ENCODE measurements at places on chromosomes 6 and 20. TPM values are rescaled to one million over a fixed set of nuclear protein-coding genes. Genes with fewer than 3 reads are reported as not detected.

DNA sequence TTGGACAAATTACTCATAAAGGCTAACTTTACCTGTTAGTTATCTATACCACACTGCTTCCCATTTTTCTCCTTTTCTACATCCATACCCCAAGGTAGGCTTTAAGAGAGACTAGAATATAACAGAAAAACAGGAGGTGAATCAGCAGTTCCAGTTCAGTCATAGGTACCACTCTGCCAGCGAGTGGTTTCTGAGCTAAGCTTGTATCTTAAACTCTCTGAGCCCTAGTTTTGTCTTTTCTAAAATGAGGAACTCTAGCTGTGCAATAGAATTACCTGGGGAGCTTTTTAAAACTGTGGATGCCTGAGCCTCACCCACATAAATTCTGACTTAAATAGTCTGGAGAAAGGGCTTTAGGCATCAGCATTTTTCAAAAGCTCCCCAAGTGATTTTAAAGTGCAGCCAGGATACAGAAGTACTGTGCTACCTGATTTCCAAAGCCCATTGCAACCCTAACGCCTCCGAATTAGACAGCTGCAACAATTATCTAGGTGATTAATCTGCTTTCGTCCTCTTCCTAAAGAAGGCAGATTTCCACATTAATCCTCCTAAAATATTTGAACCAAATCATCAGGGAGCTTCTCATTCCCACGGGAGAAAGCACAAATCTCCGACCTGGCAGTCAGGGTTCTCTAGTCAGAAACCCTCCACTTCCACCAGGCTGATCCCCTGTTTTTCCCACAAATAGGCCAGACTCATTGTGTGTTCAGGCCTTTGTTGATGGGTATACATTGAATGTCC is 37.4 kb upstream of the RPL7L1 start:
- no peak for DNase-seq

GRCh38 chr20:50193836-50194421 is 3.3 kb downstream of the CEBPB start:
- DNase-seq: peak; percentile 58

DNA sequence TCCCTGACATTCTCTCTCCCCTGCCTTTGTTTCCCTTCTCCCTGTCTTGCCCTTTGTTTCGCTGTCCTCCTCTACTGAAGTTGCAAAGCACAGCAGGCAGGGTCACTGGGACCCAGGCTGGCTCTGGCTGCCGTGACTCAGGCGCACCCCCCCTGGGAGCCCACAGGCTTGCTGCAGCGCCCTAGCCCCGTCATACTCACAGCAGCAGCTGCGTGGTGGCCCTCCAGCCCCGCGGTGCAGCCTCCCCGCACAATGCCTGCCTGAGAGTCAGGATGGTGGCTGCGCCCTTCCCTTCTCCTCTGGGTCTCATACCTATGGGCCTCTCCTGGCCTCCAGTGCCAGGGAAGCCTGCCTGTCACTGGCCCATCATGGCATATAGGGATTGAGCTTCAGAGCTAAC is 41.7 kb downstream of the TXNDC5 start:
- no peak for DNase-seq

DNA sequence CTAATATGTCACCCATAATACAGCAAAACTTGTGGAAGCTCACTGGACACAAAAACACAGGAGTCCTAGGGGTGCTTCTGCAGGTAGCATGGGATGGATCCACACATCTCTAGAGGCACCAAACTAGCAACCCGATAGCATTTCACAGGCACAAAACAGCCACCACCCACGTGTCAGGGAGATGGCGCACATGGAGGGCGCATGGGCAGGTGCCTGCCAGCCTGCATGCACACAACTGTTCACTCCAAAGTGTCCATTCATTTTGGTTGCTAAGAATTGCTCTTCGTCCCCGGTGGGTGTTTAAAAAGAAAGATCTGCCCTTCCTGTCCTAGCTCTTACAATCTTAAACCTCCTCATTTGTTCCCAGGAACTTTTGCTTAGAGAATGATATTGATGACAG is 171.3 kb downstream of the SYNDIG1 start:
- no peak for DNase-seq

DNA sequence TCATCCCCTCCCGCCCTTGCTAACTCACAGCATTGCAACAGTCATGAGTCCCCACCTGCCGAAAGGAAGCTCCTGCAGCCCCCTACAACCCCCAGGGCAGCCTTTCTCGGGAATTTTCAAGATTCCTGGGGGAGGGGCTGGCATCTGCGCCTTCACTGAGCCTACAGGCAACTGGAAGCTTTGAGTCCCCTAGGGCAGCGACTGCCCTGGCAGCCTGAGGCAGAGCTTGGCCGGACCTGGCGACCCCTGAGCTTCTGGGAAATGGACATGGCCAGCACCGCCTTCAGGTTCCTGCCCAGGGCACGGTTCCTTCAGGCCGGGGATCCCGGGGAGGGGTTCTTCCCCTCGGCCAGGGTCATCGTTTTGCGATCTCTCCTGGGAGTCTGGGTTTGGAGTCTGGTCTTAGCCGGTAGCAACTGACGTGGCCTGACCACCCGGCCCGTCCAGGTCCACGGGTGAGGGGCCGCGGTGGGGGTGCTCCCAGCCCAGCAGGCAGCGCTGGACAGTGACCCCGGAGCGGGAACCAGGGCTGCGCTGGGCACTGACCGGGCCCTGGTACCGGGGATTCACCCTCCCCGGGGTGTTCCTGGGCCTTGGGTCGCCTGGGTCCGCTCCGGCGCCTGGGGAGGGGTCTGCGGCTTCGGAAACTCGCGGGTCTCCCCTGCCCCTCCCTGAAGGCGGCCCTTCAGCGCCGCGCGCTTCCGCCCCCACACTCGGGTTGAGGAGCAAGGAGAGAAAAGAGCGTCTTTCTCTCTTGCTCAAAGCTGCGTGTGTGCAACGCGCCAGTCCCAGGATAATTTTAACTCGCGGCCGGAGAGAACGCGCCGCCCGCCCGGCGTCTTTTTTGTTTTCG is 593 bp upstream of the COL9A3 start:
- DNase-seq: peak; percentile 29

DNA sequence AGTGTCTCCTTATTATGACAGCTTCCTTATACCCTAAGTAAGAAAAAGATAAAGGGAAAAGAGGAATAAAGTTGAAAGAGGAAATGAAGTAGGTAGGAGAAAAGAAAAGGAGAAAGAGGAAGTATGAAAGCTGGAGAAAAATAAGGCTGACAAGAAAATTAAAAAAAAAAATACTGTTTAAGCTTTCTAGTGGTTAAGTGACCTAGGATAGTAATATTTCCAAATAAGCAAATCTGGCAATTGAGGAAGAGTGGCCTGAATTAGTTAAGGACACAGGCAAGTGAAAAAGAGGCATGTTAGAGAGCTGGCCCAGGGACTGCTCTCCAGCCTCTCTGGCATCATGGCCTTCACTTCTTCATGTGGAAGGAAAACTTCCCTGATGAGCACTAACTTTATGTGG is 76.5 kb upstream of the ADGRF1 start:
- DNase-seq: no peak

GRCh38 chr6:169224185-169224695 is 29.4 kb downstream of the THBS2 start:
- peak; percentile 60 for DNase-seq

Gene FOXA2
- total RNA-seq: not detected

Gene SDCBP2
- 1.3 TPM for total RNA-seq
